GM10248 (cell line): ENCODE measurements at places on chromosomes 5 and 9.

GRCh38 chr5:77993141-77993854 lies 217.2 kb upstream of the TBCA start:
- no peak for DNase-seq

- DNase-seq = peak; percentile 8
Measured at GRCh38 chr9:28774433-28775235, 1201.4 kb upstream of the C9orf72 start.

DNA sequence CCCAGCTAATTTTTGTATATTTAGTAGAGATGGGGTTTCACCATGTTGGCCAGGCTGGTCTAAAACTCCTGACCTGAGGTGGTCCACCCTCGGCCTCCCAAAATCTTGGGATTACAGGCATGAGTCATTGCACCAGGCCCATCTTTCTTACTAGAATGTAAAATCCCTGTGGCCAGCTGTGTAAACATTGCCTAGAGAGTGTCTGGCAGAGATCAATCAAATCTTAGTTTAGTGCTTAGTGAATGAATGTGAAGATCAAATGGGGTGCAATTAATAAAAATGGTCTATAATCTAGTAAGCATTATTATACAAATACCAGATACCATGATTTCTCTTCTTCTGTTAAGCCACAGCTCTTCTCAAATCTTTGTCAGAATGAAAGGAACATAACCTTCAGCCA lies 289.9 kb downstream of the KCTD16 start:
- DNase-seq = no peak

- no peak for DNase-seq
Measured at GRCh38 chr9:127380479-127380878, 16.5 kb upstream of the SLC2A8 start.

- DNase-seq = peak; percentile 12
Measured at GRCh38 chr5:1552521-1553255, 28.9 kb upstream of the LPCAT1 start.

DNA sequence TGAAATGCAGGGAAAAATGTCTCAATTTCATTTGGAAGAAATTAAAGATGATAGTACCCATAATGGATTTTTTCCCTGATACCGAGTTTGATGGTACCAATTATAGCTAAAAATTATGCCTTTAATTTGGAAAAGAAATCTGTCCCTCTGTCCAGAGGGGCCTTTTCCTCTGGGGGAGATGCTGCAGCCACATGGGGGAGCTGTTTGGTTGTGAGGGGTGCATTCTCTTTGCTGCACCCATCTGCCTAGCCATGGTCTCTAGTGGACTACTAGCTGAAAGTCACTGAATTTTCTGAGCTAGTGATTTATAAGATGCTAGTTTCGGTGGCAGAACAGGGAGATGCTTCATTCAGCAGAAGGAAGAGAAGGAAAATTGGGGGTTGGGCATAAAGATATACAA lies 9.6 kb downstream of the SEC61B start:
- DNase-seq = peak; percentile 40

DNA sequence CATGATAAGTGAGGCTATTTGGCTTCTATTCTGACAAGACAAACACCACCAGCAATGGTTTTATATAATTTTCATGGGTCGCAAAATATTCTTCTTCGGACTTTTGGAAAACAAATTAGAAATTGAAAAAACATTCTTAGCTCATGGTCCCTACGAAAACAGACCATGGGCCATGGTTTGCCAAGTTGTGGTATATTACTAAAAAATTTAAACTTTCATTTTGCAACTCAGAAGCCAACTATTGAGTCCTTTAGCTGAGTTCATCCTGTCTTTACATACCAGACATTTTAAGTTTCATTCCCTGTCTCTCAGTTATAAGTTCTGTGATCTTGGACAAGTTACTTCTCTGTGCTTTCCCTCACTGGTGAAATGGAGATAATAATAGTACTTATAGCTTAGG lies 198.1 kb downstream of the CSNK1G3 start:
- no peak for DNase-seq

GRCh38 chr5:157348049-157348400 lies 82.1 kb downstream of the CYFIP2 start:
- DNase-seq = no peak

DNA sequence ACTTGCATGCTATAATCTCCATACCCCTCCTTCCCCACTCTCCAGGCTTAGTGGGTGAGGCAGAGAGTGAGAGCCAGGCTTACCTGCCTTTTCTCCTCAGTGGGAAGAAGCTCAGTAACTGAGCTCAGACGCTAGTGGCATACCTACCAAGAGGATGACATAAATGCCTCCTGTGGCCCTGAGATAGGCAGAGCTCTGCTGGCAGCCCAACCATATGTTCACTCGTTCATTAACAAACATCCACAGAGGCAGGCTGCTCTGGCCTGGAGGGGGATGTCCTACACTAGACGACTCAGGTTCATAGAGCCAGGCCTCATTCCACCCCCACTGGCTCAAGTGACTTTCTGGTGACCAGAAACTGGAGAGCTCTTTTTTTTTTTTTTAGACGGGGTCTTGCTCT lies 81.3 kb downstream of the THBS4 start:
- DNase-seq = no peak

DNA sequence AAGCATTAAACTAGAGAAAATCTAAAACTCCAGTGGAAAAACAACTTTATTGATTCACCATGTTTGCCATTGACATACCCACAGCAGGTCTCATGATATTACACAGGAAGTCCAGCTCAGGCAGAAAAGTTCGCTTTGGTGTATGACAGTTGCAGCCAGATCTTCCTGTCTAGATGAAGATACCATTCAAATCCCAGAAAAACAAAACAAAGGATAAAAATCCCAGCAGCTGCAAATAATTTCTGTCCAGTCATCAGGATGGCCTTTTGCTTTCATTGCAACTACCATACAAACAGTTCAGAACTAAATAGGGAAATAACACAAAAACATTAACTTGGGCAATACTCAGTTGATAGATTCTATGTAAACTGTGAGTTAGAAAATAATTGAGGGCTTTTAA lies 136.0 kb upstream of the NREP start:
- no peak for DNase-seq

DNA sequence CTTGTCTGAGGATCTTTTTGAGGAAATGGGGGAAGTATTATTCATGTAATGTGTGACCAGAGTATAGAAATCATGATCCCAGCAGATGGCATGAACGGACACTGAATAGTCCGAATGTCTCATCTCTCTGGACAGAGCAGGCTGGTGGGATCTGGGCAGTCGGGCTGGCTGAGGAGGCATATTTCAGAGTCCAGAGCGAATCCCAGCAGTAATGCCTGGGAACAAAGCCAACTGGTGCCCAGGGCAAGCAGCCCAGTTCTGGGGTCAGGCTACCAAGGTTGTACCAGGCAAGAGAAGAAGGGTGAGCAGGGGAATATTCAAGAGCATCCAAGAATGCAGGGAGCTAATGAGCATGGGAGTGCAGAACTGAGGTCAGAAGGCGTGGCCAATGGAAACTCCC lies 306.4 kb downstream of the ZSWIM6 start:
- no peak for DNase-seq

DNA sequence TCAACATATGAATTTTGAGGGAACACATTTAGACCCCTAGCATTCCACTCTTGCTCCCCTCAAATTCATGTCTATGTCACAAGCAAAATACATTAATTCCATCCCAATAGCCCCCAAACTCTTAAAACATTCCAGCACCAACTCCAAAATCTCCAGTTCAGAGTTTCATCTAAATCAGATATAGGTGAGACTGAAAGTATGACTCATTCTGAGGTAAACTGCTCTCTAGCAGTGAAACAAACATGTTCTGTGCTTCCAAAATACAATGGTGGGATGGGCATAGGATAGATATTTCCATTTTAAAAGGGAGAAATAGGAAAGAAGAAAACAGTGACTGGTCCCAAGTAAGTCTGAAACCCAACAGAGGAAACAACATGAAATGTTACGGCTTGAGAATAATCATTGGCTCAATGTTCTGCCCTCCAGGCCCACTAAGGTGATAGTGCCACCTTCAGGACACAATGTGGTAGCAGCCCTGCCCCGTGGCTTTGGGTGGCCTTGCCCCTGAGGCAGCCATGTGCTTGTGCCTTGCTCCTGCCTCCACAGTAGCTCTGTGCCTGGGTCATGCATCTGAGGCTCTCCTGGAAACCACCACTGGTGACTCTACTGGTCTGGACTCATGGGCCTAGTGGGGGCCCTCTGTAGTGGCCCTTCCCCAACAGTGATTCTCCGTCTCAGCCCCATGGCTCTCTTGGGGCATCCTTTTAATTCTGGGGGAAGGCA lies 36.4 kb upstream of the IPPK start:
- peak; percentile 50 for DNase-seq

- no peak for DNase-seq
Measured at GRCh38 chr5:16809010-16809394, 127.1 kb downstream of the MYO10 start.

DNA sequence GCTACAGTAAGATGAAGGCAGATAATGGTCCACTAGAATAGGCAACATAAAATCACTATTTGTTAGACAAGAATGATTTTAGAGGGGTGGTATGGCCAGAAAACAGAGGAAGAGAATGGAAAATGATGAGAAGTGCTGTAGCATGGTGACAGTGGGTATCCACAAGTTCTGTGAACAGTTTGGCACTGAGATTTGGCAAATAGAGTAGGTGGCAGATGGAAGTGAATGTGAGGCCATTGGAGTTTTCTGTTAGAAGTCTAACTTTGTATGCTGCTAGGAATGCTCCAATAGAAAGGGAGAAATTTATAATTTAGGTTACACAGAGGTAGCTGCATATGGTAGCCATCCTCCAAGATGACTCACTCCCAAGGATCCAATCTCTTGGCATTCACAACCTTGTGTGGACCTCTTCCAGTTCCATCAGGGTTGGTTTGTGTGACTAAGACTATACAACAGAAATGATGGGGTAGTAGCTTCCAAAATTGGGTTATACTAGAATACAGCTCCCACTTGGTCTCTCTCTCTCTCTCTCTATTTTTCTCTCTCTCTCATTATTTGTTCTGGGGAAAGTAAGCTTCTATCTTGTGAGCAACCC lies 646.9 kb upstream of the ZNF608 start:
- no peak for DNase-seq

DNA sequence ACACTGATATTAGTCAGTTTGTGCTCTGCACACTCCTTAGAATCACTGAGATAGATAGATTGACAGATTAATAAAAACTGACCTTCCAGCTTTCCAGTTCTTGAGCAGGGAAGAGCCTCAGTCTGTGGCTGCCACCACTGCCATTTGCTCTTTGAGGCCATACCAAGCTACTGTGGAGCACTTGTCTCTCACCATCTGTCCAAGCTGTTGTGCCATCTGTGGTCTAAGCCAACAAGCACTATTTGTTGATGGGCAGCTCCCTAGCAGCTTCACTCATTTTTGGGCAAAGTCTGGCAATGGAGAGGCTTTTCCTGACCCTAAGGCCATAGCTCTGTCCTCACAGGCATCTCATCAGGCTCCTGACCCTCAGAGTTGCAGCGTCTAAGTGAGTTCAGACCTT lies 30.4 kb downstream of the HTR1A start:
- no peak for DNase-seq

GRCh38 chr5:83313436-83313835 lies 158.1 kb upstream of the VCAN start:
- no peak for DNase-seq

DNA sequence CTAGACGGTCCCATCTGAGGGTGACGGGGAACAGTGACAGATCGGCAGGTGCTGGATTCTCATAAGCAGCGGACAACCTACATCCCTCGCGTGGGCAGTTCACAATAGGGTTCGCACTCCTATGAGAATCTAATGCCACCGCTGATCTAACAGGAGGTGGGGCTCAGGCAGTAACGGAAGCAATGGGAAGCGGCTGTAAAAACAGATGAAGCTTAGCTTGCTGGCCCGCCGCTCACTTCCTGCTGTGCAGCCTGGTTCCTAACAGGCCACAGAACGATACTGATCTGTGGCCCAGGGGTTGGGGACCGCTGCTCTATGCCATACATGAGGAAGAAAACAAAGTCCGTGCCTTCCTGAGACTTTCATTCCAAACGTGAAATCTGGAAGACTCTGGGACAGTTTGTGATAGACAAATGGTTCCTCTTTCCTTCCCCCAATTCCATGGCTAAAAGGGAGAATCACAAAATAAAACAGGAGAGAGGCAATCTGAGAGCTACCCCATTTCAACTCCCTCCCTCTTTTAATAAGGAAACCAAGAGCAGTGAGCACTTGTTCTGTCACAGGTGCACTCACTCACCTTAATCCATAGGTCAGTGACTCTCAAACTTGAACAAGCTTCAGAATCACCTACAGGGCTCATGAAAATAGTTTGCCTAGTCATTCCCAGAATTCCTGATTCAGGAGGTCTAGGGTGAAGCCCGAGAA lies 12.1 kb downstream of the PDCL start:
- DNase-seq = no peak

- no peak for DNase-seq
Measured at GRCh38 chr9:96449523-96449844, 485 bp upstream of the HABP4 start.

DNA sequence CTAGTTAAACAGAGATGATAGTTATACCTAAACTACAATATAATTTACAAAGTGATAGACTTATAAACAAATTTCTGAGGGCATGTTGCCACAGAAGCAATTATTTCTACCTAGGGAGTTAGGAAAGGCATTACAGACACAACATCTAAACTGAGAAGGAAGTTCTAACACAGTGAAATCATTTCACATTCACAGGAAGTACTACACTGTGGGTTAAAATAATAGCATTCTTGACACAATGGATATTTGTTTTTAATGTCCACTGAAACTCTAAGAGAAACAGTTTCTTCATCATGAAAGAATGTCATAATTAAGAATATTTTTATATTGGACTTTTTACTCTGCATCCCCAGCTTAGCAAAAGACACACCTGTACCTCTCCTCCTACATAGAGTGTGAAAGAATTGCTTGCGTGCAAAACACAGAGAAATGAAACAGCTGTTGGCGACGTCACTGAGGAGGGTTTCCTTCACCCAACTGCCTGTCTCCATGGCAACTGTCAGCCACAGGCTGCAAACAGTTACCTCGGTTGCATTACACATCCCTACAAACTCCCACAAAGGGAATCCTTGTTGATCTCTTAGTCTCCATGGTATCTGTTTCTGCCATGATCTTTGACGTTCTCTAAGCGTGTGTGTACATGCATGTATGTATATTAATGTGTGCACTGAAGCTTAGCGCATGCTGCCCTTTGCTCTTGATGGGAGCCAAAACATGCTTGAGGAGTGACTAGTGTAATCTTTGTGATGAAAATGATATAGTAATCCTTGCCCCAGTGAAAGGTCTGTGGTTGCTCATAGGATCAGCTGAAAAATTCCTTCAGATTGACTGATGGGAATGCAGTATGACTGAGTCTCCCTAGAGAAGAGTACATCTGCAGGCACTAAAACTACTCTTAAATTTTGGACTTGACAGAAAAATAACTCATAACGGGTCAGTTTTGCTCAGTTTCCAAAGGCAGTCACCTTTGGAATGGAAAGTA lies 168.5 kb downstream of the ACTL7B start:
- DNase-seq = no peak
